ENCODE measurements at places on chromosomes 5 and 9.

GRCh38 chr5:150570333-150570732 lies 62.4 kb downstream of the NDST1 start:
- no peak for DNase-seq

DNA sequence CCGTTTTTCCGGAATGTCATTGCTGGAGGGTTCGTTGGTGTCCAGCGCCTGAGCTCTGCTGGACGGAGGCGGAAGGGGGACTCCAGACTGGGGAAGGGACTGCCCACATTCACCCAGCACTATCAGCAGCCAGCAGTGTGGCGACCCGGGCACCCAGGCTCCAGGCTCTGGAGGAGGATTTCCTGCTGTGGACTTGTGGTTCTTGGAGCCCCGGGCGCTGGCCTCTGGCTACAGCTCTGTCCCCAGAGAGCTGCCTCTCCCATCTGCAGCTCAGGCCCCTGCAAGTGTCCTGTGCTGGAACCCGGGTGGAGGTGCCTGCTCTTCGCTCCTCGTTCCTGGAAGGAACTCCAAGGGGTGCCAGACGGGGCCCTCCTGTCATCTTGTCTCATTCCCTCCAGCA lies 152.6 kb downstream of the RGS3 start:
- no peak for DNase-seq

- DNase-seq, result no peak
These were observed 116.8 kb downstream of the ADAMTS6 start for GRCh38 chr5:65364907-65365306.

DNA sequence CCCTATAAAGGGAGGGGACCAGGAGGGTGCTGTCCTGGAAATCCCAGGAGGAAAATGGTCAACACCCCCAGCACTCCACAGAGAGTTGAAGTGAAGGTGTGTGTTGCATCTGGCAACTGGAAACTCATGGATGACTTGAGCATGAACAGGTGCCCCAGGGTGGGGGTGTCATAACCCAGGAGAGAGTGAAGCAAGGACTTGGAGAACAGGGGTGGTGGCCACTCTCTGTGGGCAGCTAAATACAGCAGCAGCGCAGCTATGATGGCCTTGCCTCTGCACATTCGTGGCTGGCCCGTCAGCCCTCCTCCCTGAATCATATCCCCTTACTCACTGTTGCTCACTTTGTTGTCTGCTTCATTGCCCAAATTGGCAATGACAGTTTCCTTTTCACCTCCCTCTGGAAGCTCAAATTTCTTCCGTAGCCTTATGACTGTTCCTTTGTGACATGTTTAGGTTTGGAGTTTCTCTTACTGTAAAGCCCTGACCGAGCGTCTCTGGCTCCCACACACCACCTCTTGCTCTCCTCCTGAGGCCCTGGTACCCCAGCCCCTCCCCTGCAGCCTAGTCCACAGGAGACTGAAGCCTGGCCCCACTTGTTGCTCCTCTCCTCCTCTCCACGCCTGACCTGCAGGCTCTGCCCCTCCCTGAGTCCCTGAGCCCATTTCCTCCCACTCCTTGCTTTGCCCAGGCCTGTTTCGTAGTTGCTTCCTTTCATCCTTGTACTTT lies 185.8 kb downstream of the CD180 start:
- no peak for DNase-seq

GRCh38 chr9:24552526-24553182 lies 7.0 kb upstream of the IZUMO3 start:
- DNase-seq, result no peak

- DNase-seq, result no peak
These were observed 167.5 kb downstream of the TTC39B start for GRCh38 chr9:15139469-15139868.

DNA sequence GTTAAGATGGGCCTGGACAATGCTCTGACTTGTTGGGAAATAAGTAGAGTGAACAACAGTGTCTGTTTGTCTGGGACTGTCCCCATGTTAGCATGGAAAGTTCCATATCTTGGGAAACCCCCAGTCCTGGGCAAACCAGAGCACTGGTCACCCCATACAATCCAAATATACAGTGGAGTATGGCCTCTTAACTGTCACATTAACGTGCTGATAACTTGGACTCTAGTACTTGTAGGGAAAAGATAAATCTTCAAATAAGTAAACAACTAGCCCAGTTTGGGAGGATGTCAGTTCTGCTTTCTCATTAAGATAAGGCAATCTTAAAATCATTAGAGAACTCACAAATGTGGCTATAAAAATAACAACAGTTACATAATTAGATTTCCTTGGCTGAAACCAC lies 47.6 kb upstream of the JAK2 start:
- DNase-seq, result no peak

All from GM04503 (cell line).